ENCODE measurements at places on chromosomes 6 and 20.
A peak's percentile ranks its signal among the peaks of the same experiment; 100 is the strongest.

DNA sequence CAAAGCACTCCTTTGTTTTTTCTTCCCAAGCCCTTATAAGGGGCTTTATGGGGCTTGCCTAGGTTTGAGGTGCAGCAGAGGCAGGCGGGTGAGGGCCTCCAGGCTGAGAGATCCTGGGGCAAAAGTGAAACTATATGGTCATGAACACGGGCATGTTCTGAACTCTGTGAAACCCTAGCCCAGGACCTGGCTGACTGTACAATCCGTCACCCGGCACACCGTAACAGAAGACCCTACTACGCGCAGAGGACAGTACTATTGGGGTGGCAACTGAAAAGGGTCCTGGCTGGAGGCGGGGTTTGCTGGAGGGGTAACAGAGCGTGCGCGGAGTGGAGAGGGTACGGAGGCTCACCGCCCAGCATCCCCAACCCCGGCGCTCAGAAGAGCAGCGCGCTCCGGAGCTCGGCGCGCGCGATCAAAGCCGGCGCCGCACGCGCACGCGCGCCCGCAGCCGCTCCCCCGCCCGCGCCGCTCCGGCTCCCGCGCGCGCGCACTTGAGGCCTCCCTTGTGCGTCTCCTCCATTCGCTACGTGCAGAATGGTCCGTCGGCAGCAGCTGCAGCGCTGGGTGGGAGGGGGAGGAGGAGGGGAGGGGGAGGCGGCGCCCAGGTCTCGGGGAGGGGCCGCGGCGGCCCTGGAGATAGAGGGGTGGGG lies 54.2 kb downstream of the MRPL14 start:
- DNase-seq = peak; percentile 15

GRCh38 chr6:146985111-146985510 lies 219.1 kb upstream of the STXBP5 start:
- no peak for DNase-seq

DNA sequence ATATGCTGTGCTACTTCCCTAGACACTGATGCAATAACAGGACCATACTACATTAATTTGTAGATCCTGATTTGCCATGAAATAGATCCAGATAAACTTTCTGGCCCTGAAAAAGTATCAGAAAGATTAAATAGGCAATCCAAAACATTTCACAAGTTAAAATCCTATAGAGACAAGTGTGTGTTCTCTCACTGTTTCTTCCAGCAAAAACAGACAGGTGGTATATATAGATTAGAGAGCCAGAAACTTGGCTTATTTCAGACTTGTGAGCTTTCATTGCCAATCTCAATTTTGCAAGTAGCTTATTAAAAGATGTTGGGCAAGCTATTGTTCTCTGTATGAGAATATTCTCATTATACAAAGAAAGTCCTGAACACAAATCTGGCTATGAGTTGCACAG lies 289.1 kb upstream of the MANEA start:
- no peak for DNase-seq

DNA sequence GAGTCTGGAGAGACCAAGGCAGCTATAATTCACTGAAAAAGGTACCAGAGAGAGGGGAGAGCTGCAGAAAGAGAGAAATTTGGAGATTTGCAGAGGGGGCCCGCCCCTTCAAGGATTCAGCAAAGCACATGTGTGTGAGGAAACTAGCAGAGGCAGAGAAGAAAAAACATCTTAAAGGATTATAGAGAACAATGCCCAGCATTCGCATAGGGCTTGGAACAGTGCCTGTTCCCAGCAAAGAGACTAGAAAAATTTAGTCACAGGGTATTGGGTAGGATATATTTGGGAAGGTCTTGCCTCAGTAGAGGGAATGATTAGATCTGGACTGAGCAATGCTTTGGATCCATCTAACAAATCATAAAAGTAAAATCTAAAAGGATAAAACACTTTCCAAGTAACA lies 44.0 kb downstream of the SRPK1 start:
- DNase-seq = no peak

DNA sequence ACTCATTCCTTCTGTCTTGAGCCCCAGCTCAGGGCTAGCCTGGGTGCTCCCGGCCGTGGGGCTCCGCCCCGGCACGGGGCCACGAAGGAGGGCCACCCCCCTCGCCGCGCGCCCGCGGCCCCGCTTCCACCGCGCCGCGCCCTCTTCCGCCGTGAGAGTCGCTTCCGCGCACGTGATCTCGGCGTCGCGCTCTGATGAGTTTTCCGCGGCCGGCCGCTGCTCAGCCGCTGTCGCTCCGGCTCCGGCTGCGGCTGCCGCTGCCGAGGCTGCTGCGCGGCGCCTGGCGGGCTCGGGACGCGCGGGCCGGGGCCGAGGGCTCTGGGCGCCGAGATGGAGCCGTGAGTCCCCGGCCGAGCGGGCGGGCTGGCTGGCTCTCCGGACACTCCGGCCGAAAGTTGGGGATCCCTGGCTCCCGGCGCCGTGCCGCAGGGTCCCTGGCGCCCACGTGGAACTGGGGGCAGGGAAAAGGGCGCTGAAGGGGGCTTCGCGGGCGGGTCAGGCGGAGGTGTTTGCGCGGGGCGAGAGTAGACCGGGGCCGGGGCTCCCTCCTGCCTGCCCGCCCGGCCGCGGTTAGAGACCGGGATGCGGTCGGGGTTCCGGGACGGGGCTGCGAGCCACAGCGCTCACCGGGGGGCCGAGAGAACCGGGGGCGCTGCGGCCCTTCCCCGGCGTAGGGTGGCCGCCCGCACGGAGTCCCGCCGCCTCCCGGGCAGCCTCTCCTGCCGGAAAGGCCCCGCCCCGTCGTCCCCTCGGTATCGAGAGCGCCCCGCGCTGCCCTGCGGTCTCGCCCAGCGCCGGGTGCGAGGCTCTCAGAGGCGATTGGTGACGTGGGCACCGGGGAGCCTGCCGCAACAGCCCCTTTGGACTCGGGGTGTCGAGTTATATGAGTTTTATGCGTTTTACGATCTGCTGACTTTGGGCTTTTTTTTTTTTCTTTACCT lies at the start of gene TMEM181:
TSS of gene TMEM181 (plus strand) at position 197 of the 941 bp plus-strand sequence. CDS start at position 331, 134 bp downstream.
- peak; percentile 78 for DNase-seq

- no peak for DNase-seq
Observed at GRCh38 chr6:157326979-157327378, 3.7 kb upstream of the TMEM242 start.

GRCh38 chr6:129130106-129130505 lies 247.2 kb downstream of the LAMA2 start:
- no peak for DNase-seq

DNA sequence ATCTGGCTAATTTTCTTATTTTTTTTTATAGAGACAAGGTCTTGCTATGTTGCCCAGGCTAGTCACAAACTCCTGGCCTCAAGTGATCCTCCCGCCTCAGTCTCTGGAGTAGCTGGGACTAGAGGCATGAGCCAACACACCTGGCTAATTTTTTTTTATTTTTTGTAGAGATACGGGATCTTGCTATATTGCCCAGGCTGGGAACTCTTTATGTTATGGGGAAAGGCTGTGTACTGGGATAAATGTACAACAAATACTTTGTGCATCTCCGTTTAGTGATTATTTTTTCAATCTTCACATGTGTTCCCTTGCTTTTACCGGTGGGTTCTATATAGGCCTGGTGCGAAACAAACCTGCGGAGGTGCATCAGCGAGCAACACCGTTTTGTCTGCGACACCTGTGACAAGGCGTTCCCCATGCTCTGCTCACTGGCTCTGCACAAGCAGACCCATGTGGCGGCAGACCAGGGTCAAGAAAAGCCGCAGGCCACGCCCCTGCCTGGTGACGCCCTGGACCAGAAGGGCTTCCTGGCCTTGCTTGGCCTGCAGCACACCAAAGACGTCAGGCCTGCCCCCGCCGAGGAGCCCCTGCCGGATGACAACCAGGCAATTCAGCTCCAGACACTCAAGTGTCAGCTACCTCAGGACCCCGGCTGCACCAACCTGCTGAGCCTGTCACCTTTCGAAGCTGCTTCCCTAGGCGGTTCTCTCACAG lies 84.2 kb downstream of the SSR1 start:
- no peak for DNase-seq

DNA sequence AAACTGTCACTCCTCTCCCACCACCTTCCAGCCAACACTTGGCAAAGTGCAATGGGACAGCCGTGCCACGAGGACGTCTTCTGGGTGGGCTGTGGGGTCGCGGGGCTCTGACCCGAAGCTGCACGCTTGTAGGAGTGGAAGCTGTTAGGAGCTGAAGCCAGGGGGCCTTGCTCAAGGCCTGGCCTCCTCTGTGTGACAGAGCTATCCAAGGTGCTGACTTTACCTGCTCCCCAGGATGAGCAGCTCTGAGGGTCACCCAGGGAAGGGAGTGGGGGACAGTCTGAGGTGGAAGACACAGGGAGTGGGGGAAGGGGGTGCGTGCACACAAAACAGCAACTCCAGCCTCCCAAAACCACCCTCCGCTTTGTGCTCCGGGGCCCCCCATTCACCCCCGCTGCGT lies 17.5 kb upstream of the CHRNA4 start:
- DNase-seq = no peak

DNA sequence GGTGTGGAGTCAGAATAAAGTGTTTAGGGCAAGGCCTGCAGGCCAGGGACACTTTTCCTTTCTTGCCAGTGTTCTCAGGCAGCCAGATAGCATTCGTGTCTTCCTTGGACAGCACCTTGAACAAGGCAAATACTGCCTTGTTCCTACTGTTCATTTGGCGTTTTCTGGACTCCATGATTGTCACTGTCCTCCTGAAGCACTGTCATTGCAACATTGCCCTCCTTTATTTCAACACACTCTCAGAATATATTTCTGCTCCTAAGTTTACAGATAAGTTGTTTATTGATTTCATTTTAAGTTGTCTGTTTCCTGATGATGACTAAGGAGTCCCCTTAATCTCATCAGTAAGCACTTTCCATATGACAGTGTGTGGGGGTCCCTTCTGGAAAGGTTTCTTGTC lies 15.1 kb upstream of the DEF6 start:
- no peak for DNase-seq

GRCh38 chr20:25045343-25045712 lies 12.6 kb downstream of the ACSS1 start:
- DNase-seq = no peak

DNA sequence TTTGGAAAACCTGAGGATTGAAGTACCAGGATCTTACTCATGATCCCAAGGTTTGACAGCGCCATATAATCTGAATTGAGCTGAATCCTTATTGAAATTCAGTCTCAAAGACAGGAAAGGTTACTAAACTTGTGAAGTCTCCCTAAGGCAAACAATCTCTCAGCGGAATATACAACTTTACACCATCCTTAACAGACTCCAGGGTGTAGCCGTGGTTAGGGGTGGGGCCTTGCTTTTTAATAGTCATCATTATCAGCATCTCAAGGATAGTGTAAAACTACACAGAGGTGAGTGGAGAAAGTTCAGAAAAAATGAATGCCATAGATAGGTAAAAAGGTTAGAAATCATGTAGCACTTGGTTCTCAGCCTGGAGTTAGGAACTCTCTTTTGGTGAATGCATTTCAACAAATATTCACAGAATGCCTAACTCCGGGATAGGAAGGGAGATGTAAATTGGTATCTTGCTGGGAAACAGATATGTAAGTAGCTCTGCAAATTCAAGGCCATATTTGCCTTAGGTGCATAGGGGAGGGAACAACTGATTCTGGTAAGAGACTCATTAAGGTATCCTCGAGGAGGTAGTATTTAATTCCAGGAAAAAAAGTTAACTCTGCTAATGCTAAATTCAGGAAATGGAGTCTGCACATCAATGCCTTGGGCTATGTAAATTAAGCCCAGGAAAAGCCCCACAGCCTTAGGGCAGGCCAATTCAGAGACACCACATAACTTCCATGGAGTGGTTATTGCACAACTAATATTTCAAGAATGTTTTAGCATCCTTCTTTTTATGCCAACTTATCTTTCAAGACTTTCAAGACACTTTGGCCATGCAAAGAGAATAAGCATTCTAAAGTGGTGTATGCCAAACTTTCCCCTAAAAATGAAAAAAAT lies 61.6 kb downstream of the SNAP25 start:
- no peak for DNase-seq

GRCh38 chr6:26028746-26029569 lies 58.3 kb upstream of the HFE start:
- no peak for DNase-seq

GRCh38 chr20:63126876-63127699 lies 88.8 kb downstream of the YTHDF1 start:
- DNase-seq = no peak

DNA sequence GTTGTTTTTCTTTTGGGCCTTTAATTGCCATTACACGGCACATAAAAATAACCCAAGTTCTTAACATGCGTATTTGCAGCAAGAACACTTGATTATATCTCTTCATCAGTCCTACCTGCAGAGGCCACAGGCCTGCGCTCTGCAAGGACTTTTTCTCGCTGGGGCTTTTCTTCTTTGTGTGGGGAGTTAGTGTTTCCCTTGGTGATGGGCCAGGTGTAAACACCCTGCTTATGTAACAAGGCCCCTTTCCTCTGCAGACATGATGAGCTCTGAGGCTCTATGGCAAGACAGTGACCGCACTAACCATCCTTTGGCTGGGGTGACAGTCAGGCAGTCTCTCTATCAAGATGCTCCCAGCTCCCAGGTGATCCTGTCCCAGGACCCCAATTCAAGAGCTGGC lies 97.8 kb upstream of the PCSK2 start:
- DNase-seq = no peak

GRCh38 chr6:138577151-138577915 lies 78.0 kb upstream of the NHSL1 start:
- no peak for DNase-seq

DNA sequence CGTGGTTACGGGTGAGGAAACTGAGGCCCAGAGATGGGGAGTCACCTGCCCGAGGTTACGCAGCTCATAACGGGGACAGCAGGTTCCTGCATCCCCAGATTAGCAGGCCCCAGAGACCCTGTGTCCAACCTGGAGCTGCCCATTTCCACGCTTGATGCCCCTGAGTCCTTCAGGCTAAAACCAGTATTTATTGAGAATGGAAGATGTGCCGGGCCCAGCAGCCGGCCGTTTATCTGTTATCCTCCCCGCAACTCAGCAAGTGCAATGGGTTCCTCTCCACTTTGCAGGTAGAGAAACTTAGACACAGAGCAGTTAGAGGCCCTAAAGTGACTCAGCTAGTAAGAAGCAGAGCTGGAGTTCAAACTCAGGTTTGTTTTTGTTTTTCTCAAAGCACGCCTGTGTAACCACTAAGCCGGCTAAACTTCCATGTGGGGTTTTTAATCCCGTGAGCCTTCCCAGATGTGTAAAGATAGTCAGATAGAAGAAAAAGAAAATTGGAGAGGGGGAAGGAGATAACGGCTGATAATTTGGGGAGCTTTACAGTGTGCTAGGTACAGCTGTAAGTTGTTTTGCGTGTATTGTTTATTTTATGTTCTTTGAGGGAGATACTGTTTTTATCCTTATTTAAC lies 775 bp downstream of the PFDN4 start:
- no peak for DNase-seq

GRCh38 chr6:110735666-110736065 lies 79.6 kb downstream of the CDK19 start:
- DNase-seq = no peak

DNA sequence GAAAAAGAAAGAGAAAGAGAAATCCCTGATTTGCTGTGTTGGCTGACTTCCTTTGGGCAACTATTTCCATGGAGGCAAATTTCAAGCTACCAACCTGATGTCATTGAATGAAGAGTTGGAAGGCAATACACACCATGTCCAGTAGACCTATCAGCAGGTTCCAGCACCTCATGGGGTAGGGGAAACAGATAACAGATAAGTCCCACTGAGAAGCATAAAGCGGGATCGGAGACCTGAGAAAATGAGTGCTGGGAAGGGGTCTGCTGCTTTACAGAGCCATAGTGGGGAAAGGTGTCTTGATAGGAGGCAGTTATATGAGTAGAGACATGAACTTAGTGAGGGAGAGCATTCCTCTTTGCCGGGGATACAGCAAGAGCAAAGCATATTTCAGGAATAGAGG lies 244.9 kb downstream of the PLCB1 start:
- no peak for DNase-seq
